ENCODE measurements at places on chromosomes 5 and 9. TPM values are rescaled to one million over a fixed set of nuclear protein-coding genes. Genes with fewer than 3 reads are reported as not detected.

GRCh38 chr9:33101104-33101951, 24.9 kb upstream of the SMU1 start:
- H3K27ac ChIP-seq, result no peak overlapping the region
- no peak overlapping the region for H3K4me3 ChIP-seq
- DNase-seq, result no peak
- no peaks in the 10 kb centered on the region for H3K4me1 ChIP-seq

DNA sequence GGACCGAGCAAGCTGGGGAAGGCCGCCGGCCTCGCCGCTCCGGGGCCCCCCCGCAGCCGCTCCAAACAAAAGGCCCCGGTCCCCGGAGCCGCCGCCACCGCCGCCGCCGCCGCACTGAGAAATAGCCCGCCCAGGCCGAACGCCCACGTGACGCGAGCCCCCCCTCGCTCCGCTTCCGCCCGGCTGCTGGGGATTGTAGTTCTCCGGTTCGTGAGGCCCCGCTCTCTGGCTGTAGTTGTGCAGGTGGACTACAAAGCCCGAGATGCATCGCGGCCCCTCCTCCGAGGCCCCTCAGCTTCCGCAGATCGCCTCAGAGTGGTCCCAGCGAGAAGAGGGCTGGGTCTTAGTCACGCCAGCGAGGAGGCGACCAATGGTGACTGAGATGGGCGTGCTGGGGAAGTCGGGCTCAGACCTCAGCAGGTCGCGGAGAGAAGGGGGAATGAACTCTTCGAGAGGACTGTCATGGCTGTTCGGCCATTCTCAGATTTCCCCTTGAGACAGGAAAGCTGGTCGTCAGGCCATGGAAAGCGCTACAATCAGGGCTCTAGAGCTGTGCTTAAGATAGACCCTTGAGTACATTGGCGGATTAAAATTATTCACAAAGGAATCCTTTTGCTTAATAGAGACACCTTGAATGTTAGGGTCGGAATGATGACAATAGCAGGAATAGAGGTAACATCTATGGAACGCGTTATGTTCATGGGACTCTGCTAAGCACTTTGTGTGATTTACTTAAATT, 489 bp upstream of the PANK3 start:
- H3K27me3 ChIP-seq, result no peaks in the 10 kb centered on the region
- DNase-seq, result peak; percentile 98
- H3K36me3 ChIP-seq, result no peaks in the 10 kb centered on the region
- peaks cover 27% of the 10 kb centered on the region for H3K4me1 ChIP-seq
- peak overlapping the region; percentile 88 for H3K27ac ChIP-seq
- H3K4me3 ChIP-seq, result peak overlapping the region; percentile 77

GRCh38 chr9:91158286-91158685, 203.4 kb downstream of the AUH start:
- no peaks in the 10 kb centered on the region for H3K27me3 ChIP-seq
- DNase-seq, result no peak
- H3K4me1 ChIP-seq, result peaks cover 22% of the 10 kb centered on the region

DNA sequence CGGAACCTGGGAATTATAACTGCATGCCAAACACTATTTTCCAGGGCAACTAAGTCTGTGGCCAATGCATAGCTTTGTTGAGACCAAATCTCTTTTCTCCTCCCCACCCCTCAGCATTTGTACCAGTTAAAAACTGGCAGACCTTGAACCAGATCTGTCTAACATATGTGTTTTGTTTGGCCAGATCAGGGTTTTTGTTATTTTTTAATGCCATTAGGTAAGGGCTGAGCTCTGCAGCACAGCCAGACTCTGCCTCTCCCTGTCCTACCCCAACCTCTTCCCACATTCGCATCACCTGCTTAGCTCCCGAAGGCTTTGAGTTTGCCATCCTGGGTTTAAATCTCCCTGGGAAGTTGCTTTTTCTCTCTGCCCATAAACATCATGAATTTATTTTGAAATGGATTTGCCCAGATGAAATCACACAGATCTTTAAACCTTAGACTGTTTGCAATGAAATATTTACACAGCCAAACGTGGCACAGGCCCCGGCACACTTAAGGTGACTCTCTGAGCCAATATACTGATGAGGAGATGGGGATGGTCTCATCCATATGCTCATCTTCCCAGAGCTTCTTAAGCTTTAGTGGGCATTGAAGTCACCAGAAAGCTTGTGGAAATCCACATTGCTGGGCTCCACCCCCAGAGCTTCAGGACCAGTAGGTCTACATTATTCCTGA, 54.0 kb upstream of the ALDH1B1 start:
- H3K4me3 ChIP-seq, result no peak overlapping the region
- H3K27me3 ChIP-seq, result no peaks in the 10 kb centered on the region

GRCh38 chr5:172123269-172123692, 64.7 kb downstream of the STK10 start:
- H3K36me3 ChIP-seq, result peaks cover 65% of the 10 kb centered on the region
- H3K27ac ChIP-seq, result no peak overlapping the region
- DNase-seq, result no peak
- peaks cover 22% of the 10 kb centered on the region for H3K4me1 ChIP-seq
- H3K27me3 ChIP-seq, result no peaks in the 10 kb centered on the region

DNA sequence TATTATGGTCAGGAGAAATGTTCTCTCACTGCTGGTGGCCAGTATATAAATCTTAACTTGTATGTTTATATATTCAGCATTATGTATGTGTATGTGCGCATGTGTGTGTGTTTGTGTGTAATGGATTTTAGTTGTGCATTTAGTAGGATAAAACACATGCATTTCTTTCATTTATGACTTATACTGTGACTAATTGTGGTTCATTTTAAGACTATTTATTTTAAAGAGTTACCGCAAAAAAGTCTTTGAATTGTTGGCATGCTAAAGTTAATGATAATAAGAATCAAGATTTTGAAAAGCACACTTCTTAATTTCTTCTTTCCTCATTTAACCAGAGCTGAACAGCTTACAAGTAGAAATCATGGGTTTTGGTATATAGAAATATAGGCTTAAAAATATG, 60.9 kb downstream of the RAI14 start:
- no peaks in the 10 kb centered on the region for H3K27me3 ChIP-seq
- H3K36me3 ChIP-seq, result no peaks in the 10 kb centered on the region
- H3K4me3 ChIP-seq, result no peak overlapping the region
- H3K4me1 ChIP-seq, result no peaks in the 10 kb centered on the region
- no peak overlapping the region for H3K27ac ChIP-seq

DNA sequence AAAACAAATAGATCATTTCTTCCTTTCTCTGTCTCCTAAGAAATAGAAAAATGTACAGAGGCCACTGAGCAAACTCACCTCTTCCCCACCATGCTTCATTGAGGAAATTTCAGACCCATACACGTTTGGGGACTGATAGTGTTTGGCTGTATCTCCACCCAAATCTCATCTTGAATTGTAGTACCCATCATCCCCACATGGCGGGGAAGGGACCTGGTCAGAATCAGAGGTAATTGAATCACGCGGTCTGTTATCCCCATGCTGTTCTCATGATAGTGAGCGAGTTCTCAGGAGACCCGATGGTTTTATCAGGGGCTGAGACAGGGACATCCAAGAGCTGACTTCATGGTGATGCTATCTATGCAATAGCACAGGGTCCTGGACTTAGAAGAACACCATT, 1655.8 kb downstream of the MAT2B start:
- no peaks in the 10 kb centered on the region for H3K36me3 ChIP-seq
- H3K27me3 ChIP-seq, result no peaks in the 10 kb centered on the region
- H3K4me3 ChIP-seq, result no peak overlapping the region

GRCh38 chr9:136711751-136712689, at the start of gene DIPK1B:
Gene DIPK1B (plus strand): TSS chr9:136712572. CDS start chr9:136712666, 94 bp downstream.
- no peaks in the 10 kb centered on the region for H3K36me3 ChIP-seq
- H3K27ac ChIP-seq, result no peak within 1 kb of the TSS
- no peak within 1 kb of the TSS for H3K4me3 ChIP-seq
- DNase-seq, result no peak
- H3K27me3 ChIP-seq, result peaks cover 12% of the 10 kb centered on the region

DNA sequence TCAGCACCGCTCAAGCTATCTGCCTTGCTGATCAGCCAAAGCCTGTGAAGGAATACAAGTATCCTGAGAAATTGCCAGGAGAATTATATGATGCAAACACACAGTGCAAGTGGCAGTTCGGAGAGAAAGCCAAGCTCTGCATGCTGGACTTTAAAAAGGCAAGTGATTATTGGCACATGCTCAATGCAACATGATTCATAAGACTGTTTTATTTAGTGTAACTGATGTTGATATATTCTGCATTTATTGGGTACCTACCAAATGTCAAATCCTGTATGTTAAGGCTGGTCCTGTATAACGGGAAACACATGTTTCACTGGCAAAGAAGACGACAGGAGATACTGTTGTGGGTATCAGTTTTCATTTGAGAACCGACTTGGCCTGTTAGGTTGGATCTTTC, 69.0 kb downstream of the ADAMTS16 start:
- no peaks in the 10 kb centered on the region for H3K36me3 ChIP-seq
- DNase-seq, result no peak
- H3K4me1 ChIP-seq, result no peaks in the 10 kb centered on the region

DNA sequence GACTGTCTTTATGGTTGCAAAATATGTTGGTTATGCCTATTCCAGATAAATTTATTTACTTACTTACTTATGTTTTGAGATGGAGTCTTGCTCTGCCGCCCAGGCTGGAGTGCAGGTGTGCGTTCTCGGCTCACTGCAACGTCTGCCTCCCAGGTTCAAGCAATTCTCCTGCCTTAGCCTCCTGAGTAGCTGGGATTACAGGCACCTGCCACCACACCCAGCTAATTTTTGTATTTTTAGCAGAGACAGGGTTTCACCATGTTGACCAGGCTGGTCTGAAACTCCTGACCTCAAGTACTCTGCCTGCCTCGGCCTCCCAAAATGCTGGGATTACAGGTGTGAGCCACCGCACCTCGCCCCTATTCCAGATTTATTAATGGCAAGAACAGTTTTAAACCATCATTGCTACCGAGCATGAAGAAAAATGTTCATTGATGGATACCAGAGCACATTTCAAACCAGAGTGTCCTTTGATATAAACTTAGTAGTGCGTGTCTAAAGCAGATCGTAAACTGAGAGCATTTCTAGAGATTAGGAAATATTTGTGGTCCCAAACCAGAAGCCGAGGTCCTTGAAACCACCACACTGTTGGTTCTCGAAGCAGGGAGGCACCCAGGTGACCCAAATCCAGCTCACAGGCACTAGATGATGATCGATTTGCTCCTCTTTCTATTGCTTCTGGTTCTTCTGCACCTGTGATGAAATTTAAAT, 85.2 kb downstream of the GRAMD2B start:
- peaks cover 8% of the 10 kb centered on the region for H3K4me1 ChIP-seq
- no peak for DNase-seq
- H3K4me3 ChIP-seq, result peak overlapping the region; percentile 35
- H3K27ac ChIP-seq, result peak overlapping the region; percentile 46
- H3K36me3 ChIP-seq, result no peaks in the 10 kb centered on the region

DNA sequence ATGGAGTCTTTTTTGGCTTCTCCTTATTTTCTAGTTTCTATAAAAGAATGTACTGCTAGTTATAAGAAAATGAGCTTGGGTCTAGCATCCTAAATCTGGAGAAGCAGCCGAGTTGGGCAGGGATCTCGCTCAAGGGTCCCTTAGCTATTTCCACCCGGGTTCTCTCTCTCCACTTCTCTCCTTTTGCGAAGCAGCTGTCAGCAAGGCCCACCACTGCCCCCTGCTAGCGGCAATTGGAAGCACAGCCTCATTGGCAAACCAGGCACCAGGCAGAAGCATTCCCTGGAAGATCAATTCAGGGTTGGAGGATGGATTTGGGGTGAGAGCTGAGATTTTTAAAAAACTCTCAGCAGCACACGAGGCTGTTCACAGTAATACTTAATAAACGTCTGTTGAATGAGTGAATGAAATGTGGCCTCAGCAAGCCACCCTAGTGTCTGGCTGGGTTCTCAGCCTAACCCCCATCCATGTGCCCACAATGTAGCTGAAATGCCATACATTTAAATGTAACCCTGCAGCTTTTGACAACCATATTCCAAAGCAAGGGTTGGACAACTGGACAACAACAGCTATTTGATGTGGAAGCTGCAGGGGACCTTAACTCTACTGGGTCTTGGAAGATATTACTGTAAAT, 34.6 kb upstream of the TNIP1 start:
- H3K4me1 ChIP-seq, result no peaks in the 10 kb centered on the region
- no peaks in the 10 kb centered on the region for H3K27me3 ChIP-seq
- H3K27ac ChIP-seq, result peak overlapping the region; percentile 44
- H3K36me3 ChIP-seq, result peaks cover 51% of the 10 kb centered on the region

DNA sequence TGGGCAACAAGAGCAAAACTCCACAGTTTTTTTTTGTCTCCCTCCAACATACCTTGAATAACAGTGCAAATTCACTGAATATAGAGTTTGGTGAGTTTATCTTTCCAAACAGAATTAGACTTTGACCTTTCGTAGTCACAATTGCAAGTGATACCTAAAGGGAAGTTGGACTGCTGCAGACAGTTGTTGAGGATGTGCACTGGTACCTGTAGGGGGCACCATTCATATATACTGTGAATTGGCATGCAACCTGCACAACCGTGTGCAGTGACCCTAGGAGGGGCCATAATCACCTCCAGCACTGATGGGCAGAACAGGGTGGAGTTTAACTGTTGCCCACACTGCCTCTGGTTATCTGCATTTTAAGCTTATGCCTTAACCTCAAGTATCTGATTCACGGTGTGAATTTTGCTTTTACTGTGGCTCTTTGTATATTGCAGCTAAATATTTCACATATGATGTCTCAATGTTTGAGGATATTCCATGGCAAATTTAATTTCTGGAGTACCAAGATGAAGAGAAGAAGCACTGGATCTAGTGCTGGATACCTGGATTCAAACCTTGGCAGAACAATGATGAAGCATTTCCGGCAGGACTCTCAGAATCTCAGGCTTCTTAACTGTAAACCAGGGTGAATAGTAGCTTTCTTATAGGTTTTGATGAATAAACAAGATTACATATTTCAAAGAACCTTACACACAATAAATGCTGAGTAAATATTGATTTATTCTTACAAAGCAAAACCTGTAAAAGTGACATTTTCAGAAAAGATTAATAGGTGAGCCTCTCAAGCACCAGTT, 144.3 kb downstream of the ACTBL2 start:
- H3K4me1 ChIP-seq, result no peaks in the 10 kb centered on the region
- no peak overlapping the region for H3K4me3 ChIP-seq
- DNase-seq, result no peak
- H3K27me3 ChIP-seq, result no peaks in the 10 kb centered on the region
- no peak overlapping the region for H3K27ac ChIP-seq

- no peak overlapping the region for H3K27ac ChIP-seq
- H3K27me3 ChIP-seq, result no peaks in the 10 kb centered on the region
- no peaks in the 10 kb centered on the region for H3K4me1 ChIP-seq
- DNase-seq, result no peak
These were observed 166.4 kb downstream of the SLF1 start for GRCh38 chr5:94784536-94785505.

- peaks cover 45% of the 10 kb centered on the region for H3K36me3 ChIP-seq
- DNase-seq, result no peak
- no peak overlapping the region for H3K27ac ChIP-seq
- H3K27me3 ChIP-seq, result no peaks in the 10 kb centered on the region
These were observed 33.6 kb downstream of the ERMP1 start for GRCh38 chr9:5799314-5799713.

WWC1 gene
- not detected for polyA plus RNA-seq

PCDHGA7 gene
- polyA plus RNA-seq, result not detected
